LHCN-M2 (cell line): ENCODE measurements at places on chromosomes 13 and 19.

DNA sequence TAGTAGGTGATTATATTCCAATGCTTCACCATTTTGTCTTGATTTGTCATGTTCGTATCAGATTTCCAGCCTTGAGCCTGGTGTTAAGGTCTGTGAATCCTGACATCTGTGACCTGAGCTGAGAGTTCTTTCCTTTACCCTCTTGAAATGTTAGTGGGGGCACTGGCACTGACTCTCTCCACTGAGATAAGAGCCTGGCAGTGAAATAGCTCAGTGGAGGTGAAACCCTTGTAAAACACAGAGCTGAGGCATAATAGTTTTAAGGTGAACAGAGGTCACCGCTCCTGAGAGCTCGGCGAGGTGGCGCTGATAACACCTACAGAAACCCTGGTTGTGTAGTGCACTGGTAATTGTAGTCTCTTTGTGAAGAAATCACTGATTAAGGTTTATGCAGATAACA is 748.2 kb downstream of the DIAPH3 start:
- DNase-seq: no peak

DNA sequence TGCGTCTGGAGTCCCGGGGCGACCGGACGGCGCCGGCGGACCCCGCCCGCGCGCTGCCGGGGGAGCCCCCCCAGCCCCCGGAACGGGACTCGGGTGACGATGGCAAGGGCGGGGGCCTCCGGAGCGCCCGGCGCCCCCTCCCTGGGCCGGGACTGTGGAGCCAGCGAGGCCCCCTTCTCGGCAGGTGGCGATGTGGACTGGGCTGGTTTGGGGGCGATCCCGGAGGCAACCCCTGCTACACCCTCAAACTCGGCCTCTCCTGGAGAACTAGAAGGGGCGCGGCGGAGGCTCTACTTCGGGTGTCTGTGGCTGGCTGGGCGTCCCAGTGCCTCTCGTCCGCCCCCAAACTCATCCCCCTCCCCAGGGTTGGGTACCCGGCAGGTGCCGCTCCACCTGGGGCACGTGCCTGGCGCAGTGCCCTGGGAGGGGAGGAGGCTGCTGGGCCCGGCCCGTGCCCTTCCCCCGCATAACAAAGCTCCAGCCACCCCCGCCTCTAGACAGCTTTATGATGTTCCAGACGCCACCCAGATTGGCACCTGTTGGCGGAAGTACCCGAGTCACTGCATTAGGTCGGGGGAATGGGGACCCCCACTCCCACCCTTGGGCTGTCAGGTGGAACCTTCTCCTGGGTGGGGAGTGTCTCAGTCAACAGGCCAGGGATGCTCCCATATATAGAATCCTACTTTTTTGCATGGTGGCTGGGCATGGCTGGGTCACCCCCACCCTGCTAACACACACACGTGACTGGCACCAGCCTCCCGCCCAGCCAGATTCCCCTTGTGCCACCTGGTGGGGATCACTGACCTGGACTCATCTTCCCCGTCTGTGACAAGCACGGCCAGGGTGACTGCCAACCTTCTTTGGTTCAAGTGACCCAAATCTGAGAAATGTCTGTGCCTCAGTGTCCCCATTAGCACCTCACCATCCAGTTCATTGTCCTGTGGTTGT is 722 bp downstream of the PKN1 start:
- no peak for DNase-seq

- DNase-seq: no peak
Observed at GRCh38 chr19:10646456-10647159, 7.5 kb upstream of the ILF3 start.

DNA sequence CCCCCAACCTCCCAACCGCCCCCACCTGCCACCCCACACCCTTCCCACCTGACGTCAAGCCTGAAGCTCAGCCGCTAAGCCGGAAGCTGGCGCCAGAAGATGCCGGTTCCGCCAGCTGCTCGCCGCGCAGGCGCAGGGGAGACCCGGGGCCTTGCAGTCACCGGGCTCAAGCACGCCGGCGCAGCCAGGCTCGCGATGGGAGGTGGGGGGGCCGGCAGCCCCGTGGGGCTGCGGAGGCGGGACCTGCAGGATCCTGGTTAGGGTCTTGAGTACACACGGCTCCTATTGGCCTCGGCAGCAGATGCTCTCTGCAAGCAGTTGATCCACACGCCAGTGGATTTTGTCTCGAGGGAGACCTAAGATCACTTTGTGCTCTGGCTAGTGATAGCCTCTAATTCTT is at the start of gene LIG4:
LIG4 (minus strand) TSS at position 101 of the 400 bp plus-strand sequence. CDS start 4,268 bp downstream, outside the sequence.
- DNase-seq: peak; percentile 88

GRCh38 chr19:55179606-55180484 is at the start of gene SYT5:
Gene SYT5 (minus strand): TSS chr19:55180289. CDS start chr19:55179041, 1,248 bp downstream.
- no peak for DNase-seq

GRCh38 chr19:723714-724113 is 15.0 kb downstream of the PALM start:
- DNase-seq: no peak

DNA sequence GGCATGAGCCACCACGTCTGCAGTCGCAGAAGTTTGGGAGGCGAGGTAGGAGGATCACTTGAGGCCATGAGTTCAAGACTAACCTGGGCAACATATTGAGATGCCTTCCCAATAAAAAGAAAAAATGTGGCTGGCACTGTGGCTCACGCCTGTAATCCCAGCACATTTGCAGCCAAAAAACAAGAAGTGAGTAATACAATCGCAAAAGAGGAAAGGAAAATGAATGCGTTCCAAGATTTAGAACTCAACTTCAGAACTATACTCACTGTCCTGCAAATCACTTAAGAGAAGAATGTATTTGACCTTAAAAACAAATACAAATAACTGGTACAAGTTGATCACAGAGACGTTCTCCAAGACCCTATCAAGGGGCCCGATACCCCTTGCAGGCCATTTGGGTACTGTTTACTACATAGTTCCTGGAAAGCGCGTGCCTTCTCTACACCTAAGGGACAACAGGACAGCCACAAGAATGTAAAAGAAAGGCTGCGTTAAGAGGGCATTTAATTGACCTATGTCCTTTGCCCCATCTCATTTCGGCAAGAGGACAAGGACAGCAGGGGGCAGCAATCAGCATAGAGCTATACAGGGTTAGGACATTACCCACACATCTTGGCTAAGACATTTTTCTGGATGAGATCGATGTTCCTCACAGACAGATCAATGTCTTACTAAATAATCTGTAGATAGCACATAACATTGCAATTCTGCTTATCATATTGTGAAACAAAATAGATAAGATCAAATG is 41.3 kb downstream of the FLT3 start:
- peak; percentile 16 for DNase-seq

DNA sequence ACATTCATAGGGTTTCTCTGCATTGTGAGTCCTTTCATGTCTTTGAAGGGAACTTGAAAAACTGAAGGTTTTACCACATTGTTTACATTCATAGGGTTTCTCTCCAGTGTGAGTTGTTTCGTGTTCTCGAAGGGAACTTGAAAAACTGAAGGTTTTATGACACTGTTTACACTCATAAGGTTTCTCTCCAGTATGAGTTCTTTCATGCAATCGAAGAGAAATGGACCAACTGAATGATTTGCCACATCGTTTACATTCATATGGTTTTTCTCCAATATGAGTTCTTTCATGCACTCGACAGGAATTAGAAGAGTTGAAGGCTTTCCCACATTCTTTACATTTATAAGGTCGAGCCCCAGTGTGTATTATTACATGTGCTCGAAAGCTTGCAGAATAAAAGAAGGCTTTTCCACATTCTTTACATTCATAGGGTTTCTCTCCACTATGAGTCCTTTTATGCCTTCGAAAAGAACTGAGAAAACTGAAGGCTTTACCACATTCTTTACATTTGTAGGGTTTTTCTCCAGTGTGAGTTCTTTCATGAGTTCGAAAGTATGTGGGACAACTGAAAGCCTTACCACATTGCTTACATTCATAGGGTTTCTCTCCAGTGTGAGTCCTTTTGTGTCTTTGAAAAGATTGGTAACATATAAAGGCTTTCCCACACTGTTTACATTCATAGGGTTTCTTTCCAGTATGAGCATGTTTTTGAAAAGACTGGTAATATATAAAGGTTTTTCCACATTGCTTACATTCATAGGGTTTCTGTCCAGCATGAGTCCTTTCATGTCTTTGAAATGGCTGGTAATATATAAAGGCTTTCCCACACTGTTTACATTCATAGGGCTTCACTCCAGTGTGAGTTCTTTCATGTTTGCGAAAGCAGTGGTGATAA is 20.7 kb downstream of the ZNF14 start:
- no peak for DNase-seq
